Neural cell (in vitro differentiated cells): ENCODE measurements at places on chromosomes 7 and 10. TPM values are rescaled to one million over a fixed set of nuclear protein-coding genes. Genes with fewer than 3 reads are reported as not detected.

XRCC2 gene
- 0.89 and 1.2 TPM in 2 replicates for polyA plus RNA-seq

C7orf33 gene
- polyA plus RNA-seq = not detected in 2 replicates

ZNF3 gene
- 57.2 and 71.2 TPM in 2 replicates for polyA plus RNA-seq

TEX47 gene
- polyA plus RNA-seq = not detected in 2 replicates
